ENCODE measurements at places on chromosomes 16 and 17.

DNA sequence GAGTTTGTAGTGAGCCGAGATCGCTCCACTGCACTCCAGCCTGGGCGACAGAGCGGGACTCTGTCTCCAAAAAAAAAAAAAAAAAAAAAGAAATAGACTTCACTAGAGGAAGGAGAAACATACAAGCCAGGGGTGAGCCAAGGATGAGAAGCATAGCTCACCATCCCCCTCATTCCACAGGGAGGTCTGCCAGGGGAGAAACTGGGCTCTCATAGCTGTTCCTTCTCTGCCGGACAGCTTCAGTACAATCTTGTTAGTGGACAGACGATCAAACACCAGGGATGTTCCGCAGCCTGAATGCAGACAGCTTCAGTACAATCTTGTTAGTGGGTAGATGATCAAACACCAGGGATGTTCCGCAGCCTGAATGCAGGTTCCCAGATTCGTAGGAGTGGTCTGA, 509.6 kb downstream of the CDH13 start:
- DNase-seq: no peak

- no peak for DNase-seq
Measured at GRCh38 chr16:49883076-49884014, 27.4 kb upstream of the ZNF423 start.

- DNase-seq: no peak
Measured at GRCh38 chr17:4186357-4186881, 43.4 kb downstream of the CYB5D2 start.

DNA sequence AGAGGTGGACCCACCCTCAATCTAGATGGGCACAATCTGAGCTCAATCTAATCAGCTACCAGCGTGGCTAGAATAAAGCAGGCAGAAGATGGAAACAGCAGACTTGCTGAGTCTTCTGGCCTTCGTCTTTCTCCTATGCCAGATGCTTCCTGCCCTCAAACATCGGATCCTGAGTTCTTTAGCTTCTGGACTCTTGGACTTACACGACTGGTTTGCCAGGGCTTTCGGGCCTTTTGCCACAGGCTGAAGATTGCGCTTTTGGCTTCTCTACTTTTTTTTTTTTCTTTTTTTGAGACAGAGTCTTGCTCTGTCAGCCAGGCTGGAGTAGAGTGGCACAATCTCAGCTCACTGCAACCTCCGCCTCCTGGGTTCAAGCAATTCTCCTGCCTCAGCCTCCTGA, 65.1 kb downstream of the UTP18 start:
- no peak for DNase-seq

DNA sequence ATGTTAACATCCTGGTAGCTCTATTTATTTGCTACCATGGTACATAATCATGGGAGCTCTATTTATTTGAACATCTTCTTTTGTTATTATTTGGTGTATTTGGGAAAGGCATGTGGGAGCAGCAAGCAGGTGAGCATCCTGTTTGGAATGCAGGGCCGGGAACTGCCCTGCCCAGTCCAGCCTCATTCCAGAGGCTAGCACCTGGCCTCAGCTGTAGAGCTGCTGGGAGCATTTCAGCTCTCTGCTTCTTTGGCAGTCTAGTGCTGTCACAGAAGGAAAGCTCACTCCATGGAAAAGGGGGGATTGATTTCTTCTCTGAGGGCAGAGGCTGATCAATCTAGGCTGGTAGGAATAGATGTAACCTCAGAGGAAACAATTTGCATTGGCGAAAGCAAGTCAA, 112.5 kb downstream of the WWOX start:
- no peak for DNase-seq

- no peak for DNase-seq
Measured at GRCh38 chr17:77441130-77441920, 300.6 kb downstream of the SEC14L1 start.

GRCh38 chr16:53484542-53484941, 18.5 kb downstream of the AKTIP start:
- DNase-seq: no peak

- no peak for DNase-seq
Measured at GRCh38 chr17:2707721-2708584, 3.6 kb downstream of the CLUH start.

DNA sequence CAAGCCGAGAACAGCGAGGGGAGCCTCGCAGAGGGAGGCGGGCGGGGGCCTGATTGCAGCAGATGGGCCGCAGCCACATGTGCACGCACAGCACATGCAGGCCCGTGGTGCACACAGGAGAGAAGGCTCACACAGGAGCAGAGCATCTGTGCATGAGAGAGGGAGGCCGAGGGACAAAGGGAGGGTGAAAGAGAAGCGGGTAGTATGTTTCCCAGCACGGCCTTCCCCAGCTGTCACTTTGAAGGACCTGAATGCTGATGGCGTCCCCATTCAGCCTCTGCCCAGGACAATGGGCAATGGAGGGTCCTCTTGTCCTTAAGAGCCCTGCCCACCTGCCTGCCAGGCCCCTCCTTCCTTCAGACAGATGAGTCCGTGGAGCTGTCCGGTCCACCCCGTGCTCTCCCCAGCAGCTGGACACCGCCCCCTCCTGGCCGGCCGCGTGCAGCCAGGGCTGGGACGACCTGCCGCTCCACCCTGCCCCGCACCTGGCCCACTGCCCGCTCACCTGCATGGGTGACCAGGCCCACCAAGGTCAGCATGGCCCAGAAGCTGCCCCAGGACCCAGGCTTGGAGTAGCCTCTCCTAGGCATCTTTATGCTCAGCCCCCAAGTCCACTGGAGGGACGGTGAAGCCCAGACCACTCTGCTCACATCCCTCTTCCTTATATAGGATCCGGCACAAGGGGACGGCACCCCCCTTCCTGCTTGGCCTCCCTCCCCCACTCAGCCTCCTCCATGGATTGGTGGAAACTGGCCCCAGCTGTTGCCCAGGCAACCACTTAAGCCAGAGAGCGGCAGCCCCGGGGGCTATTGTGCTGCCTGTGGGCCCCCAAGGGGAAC, at the start of gene BTBD17:
BTBD17 (minus strand) TSS at position 639 of the 839 bp plus-strand sequence; CDS start at position 590, 49 bp downstream.
- DNase-seq: no peak

DNA sequence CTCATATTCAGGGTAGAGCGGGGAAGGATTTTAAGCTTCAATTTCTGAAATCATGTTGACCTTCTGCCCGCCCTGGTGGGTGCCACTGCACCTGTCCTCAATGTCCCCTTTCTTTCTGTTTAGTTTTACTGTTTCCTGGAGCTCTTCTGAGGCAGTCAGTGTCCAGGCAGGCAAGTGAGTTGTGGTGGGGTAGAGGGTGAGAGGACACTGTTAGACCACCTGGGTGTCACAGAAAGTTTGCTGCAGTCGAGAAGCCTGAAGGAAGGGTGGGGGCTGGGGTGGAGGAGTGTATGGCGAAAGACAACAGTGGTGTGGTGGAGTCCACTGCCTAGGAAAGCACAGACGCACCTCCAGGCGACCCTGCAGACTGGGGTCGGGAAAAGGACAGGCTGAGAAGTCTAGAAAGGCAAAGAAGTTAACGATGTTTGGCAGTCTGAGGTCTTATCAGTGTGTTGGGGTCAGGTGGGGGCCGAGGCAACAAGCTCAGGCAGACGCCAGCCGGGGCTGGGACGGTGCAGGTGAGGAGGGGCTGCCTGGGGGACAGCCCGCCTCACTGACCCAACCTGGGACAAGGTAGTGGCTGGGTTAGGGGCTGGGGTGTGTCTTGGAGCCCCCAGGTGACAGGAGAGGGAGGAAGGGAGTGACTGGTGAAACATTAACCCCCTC, 23.3 kb upstream of the HOXB13 start:
- no peak for DNase-seq

DNA sequence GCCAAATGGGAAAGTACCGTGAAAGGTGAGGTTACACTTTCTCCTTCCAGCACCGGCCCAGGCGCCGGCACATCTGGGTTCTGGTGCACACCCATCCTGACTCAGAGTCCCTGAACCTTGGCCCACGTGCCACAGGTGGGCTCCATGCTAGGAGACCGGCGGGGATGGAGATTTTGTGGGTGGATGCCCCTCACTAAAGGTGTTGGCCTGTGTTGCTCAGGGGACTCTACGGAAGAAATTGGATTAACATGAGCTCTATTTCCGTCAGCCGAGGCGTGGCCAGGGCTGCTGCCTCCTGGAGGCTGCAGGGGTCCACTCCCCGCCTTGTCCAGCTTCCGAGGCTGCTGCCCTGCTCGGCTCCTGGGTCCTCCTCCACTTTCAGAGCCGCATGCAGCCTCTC, 30.8 kb downstream of the FBXO31 start:
- DNase-seq: no peak

GRCh38 chr17:47095268-47095667, 93.8 kb downstream of the CDC27 start:
- DNase-seq: peak; percentile 31

GRCh38 chr16:71706046-71706445, 18.5 kb downstream of the PHLPP2 start:
- no peak for DNase-seq

DNA sequence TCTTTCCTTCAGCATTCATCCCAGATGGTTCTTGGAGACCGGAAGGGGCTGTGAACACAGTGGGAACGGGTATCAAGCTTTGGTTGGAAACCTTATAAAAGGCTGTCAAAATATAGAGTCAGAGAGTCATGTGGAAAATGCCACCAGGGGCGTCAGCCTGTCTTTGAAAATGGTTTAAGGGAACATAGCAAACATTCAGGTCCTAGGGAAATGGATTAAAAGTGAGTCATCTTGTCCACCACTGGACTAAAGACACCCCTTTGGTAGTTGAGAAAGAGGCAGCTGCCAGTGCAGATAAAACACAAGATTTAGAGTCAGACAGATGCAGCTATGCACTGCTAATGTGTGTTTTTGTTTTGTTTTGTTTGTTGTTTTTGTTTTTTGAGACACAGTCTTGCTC, 47.8 kb upstream of the BCO1 start:
- DNase-seq: no peak

DNA sequence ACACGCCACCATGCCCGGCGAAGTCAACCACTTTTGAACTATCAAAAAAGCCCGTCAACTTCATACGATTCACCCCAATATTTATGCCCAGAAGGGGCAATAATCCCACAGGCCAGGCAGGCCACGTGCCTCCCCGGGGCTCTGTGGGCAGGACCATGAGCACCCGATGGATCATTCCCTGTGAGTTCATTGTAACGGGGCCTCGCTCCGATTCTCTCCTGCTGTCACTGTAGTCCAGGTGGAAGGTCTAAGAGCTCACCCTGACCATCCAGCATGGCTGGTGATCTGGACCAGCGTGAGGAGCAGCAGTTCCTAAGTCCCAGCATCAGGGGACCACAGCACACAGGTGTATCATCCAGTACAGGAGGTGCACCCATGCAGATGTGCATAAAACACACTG, 77.5 kb upstream of the DOC2B start:
- no peak for DNase-seq

DNA sequence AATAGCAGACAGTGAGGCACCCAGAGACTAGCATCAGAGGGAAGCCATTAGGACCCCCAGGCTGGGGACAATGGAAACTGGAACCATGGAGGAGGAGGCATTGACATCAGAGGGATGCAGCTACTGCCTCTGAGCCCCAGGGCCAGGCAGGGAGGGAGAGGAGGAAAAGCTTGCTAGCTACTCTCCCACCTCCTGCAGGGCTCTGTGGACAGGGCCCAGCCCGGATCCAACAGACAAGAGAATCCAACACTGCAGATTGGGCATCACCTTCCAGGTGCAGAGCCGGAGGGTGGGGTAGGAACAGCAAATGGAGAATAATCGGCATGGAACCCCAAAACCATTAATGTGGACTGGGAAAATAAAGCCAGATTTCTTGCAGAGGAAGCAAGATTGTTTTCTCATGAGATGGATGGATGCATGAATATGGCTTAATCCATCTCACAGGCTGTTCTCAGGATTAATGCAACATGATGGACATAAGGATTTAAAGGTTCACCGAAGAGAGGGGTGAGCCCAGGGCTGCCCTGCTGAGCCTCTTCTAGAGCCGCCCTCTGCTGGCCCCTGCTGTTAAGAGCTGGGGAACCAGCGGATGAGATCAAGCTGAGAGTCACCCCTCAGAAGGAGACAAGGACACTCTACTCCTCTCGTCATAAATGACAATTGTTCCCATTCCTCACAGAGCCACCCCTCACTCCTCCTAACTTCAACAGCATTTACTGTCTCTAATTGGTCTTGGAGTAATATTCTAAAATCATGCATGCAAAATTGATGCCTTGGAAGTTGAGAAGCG, 48.8 kb downstream of the DNAH3 start:
- DNase-seq: peak; percentile 50

DNA sequence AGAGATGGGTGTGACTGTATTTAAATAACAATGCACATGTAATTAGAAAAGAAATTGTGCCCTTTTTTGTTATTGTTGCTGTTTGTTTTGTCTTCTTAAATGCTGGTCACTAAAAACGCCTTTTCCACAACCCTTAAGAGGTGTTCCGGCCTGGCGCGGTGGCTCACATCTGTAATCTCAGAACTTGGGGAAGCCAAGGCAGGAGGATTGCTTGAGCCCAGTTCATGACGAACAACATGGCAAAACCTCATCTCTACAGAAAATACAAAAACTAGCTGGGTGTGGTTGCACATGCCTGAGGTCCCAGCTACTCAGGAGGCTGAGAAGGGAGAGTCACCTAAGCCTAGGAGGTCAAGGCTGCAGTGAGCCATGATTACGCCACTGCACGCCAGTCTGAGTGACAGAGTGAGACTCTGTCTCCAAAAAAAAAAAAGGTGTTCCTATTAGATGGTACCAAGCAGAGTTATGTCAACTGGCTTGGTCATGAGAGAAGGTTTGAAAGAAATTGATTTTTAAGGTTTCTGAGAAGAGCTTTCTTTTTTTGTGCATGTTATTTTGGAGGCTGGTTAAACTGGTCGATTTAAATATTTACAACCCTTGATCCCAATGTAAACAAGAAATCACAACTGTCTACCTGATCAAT, 23.5 kb upstream of the RFFL start:
- peak; percentile 47 for DNase-seq

DNA sequence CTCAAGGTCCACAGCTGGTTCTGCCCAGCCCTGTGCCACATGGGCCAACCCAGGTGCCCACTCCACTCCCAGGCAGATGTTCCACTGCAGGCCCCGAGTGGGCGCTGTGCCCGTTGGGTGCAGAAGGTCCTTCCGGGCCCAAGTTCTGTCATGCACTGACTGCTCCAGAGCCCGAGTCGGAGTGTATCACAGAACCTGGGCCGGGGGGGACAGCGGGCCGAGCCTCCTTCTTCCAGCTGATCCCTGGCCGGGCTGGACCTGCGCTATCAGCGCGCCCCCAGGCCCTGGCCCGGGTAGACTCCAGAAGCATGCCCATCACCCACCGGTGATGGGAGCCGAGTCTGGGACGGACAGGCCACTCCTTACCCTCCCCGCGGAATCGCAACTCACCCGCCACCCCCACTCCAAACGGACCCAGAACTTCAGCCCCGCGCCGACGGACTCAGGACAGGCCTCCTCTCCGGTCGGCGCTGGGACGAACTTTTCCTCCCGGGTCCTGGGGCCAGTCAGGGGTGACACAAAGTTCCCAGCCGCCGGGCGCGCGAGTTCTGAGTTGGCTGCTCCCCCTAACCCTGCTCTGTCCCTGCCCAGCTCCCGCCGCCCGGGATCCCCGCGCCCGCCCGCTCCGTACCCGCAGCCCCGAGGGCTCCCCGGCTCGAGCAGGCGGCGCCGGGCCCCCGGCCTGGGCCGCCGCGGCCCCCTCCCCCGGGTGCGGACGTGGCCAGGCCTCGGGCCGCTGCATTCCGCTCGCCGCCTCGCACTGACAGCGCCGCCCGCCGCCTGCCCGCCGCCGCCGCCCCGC, at the start of gene COPZ2:
COPZ2 (minus strand) TSS at position 762 of the 802 bp plus-strand sequence; CDS start at position 742, 20 bp downstream.
- DNase-seq: peak; percentile 61

GRCh38 chr17:82242977-82243647, 14.3 kb downstream of the SLC16A3 start:
- DNase-seq: no peak
